ENCODE measurements at places on chromosomes 3 and 15.
A peak's percentile ranks its signal among the peaks of the same experiment; 100 is the strongest.

DNA sequence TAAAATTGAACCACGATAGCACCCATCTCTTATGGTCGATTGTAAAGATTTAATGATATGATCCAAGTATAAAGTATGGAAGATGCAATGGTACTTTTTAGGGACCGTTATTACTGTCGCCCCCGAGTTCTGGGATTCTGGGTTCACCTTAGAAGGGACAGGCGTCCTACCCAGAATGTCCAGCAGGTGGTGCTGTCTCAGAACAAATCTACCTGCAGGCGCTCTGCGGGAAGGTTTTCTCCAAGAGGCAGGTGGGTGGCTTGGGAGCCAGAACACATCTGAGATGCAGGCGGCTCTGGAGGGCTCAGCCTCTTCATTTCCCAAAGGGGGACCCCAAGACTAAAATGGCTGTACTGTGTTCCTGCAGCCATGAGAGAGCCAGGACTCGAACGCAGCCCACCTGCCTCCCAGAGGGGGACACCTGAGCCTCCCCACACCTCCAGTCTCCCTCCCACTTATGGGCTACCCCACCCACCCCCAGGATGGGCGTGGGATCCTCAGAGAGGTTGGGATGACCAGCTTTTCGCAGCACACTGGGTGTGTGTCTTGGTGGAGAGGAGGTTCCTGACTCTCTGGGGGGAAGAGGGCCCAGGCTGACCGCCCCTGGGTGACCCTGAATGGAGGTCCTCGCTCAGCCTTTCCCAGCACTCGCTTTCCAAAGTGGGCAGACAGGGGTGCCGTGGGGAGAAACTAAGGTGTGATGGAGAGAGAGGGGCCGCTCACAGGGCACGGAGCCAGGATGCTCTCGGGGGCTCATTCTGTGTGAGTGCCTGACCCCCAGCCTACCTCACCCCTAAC lies 28.1 kb upstream of the CORO2B start:
- peak; percentile 81 for DNase-seq

- no peak for DNase-seq
Measured at GRCh38 chr15:78174401-78174800, 25.2 kb downstream of the IDH3A start.

GRCh38 chr3:177828208-177828565 lies 630.9 kb upstream of the TBL1XR1 start:
- DNase-seq: no peak

GRCh38 chr15:73386886-73387506 lies 18.2 kb upstream of the HCN4 start:
- no peak for DNase-seq

DNA sequence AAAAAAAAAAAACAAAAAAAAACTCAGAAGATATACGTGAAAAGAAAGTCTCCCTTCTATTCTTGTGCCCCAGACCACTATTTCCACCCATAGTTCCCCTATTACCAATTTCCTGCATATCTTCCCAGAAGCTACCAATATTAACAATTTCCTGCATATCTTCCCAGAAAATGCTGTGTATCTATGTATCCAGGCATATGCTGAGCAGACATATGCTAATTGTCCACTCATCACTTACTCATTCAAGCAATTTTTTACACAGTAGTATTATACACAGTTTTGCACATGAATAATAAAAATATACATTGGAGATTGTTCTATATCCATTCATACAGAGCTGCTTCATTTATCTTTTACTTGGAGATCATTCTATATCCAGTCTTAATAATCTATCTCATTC lies 12.6 kb upstream of the SLMAP start:
- no peak for DNase-seq
